CD4-positive, alpha-beta T cell treated with Interleukin-15 for 4 hours (primary cell): ENCODE measurements at places on chromosomes 6 and 20.

DNA sequence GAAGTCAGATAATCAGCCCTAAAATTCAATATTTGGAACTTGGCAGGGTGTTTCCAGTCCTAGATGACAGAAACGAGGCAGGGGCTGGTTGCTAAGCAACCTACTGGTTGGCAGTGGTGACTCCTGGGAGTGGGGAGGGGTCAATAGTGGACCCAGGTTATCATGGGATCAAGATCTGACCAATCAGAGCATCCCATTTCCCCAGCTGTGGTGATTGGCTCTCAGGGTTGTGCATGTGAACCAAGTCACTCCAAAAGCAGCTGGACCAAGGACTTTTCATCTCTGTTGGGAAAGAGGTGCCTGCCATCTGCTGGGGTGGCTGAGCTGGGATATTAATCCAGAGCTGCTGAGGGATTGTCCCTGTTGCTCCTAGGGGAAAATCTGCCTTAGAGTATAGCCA lies 253.4 kb downstream of the PREX1 start:
- no peak for DNase-seq

DNA sequence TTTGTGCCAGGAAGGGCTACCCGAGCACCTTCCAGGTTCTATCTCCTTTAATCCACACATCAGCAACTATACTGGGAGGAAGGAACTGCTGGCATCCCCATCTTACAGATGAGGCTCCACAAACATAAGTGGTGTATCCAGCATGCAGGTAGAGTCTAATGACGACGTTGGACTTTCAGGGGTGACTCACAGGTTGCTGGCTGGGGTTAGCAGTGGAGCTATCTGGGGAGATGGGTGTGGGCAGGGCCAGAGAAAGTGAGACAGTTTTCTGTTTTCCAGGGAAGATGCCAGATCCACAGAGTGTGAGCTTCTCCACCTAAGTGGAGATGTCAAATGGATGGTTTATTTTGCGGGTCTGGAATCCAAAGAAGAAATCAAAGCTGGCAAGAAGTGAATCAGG lies 31.8 kb downstream of the CDH22 start:
- no peak for DNase-seq

GRCh38 chr20:8490076-8490830 lies 358.2 kb downstream of the PLCB1 start:
- no peak for DNase-seq

DNA sequence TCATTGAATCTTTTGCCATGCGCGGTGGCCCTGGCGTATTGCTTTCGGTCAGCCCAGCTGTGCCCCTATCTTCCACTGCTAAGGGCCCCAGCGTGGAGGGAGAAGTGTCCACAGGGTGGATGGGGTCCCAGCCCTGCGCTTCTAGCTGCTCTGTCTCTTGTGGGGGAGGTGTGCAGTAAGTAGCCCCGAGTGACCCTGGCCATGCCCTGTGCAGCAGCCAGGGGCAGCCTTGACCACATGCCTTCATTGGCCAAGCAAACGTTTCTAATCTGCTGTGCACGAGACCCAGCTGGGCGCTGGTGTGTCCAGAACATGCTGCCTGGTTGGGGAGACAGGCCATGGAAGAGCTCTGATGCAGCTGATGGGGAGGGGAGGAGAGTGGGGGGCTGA lies 13.6 kb downstream of the TMEM181 start:
- no peak for DNase-seq

DNA sequence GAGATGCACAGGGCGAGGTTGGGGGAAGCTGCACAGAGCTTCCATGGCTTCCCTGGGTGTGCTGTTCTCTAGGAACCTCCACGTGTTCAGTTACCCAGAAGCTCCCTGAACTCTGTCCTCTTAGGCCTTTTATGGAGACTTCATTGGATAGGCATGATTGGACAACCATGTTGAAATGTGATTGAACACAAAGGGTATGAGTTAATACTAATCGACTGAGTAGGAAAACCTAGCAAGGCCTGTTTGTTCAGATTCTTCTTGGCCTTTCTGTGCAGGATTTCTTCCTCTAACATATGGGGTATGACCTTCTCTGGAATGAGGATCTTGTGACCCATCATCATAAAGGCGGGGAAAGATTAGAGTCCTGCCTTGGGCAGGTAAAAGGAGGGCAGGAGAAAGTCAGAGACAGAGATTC lies 70.7 kb upstream of the SMIM29 start:
- DNase-seq: no peak

DNA sequence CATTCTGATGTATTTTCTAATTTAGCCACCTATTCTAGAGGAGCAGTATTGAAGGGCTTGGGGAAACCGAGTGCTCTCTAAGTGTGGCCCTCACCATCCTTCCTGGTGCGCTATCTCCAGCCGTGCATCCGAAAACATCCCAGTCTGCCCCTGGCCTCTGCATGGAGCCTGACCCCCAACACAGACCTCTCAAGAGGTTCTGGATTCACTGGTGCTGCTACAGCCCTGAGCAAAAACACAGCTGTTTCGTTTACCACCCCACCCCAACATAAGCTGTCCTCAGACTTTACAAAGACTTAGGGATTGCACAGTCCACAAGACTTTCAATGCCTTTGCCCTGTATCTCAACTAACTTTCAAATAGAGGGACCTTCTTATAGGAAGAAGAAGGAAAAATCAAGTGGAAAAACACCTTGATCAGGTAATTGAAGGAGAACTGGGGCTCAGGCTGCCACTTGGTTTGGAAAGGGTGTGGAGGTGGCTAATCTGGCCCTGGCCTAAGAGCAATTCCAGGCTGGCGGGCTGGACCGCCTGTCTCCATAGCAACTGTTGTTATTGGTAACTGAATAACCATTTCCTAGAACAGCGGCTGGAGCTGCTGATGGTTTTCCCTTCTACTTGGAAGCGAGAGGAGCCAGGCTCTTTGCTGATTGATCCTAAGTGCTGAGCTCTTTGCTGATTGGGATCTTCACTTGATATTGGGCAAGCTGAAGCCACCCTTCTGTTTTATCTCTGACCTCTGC lies 90.2 kb upstream of the TOX2 start:
- DNase-seq: no peak

GRCh38 chr6:31580807-31581433 lies 1.3 kb downstream of the LTB start:
- DNase-seq: peak; percentile 91

DNA sequence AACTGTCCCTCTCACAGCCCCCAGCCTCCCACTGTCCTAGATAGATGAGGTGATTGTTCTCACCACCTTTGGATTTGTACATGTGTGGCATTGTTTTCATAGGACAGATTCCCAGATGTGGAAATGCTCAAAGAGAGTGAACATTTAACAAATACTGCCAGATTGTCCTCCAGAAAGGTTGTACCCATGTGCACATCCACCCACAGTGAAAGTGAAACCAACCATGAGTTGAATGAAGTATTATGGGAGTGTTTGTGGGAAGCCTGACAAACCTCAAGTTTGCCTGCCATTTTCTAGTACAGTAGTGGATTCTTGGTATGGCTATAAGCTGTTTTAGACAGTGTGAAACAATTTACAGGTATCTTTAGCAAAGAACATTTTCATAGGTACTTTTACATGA lies 42.7 kb downstream of the ANKRD6 start:
- DNase-seq: peak; percentile 18

- DNase-seq: no peak
Measured at GRCh38 chr6:39707962-39708683, 17.1 kb downstream of the KIF6 start.

GRCh38 chr6:105067329-105067728 lies 110.4 kb downstream of the LIN28B start:
- DNase-seq: no peak

GRCh38 chr6:26155061-26155930 lies 68.1 kb downstream of the HFE start:
- peak; percentile 6 for DNase-seq

- DNase-seq: no peak
Measured at GRCh38 chr20:58765780-58766179, 73.2 kb downstream of the NPEPL1 start.

DNA sequence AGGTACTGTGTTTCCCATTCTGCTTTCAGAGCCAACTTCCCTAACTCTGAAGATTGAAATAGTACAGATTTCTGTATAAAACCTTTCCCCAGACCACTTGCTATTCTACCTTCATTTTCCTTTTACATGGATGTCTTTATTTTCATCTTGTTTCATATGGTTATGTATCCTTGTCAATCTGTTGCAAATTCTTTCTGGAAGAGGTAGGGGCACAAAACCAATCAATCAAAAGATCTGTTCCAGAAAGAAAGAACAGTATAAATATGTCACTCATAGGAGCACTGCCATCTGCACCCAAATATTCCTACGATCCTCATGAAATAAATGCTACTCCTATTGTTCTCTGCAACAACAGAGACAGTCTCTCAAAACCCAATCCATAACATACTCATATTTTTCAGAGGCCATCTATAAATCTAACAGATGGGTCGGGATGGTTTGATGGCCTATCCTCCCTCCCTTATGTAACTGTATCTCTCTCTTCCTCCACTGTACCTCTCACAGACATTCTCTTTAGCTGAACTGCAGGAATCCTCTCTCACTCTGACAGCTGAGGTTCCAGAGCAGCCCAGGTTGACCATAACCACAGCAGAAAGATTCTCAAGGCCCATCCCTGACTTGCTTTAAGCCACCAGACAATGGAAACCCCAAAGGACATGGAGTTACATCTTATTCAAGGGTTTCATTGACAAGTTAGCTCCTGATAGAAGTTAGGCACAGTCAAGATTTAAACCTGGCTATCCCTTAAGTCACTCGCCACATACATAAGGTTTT lies 112.8 kb downstream of the ZMYND8 start:
- no peak for DNase-seq

- DNase-seq: no peak
Measured at GRCh38 chr20:37522260-37523011, 1.4 kb downstream of the NNAT start.

DNA sequence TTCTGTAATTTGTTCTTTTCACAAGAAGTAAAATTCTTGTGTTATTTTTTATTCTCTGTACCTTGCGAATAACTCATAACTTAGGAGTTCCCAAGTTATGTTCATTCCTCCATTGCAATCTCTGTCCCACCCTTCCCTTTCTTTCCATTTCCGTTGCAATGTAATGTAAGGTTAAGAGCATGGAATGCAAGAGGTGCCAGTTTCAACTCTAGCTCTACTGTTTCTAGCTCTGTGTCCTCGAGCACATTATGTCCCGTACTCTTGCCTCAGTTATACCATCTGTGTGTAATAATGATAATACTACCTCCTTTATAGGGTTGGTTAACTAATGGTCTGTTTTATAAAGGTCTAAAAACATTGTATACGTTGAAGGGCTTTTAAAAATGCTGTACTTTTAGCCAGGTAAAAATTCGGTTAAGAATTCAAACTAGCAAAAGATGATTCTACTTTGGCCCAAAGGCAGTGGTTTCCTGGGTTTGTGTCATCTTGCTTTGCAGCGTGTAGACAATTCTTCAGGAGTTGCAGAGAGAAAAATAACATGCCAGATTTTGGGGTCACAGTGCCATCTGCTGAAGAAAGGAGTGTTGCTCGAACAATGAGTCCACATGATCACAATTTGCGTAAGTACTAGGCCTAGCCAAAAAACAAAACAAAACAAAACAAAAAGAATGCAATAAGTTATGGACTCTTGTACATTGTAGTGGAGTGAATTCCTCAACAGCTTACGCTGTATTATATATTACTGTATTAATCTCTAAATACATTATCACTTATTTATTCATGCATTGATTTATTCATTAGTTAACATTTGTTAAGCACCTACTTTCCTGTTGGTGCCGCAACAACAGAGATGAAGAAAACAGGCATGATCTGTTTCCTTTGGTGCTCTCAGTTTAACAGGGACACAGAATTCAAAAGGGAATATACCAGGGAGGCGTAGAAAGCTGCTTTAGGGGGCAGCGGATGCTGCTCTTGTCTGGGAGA lies 10.0 kb upstream of the PFDN4 start:
- no peak for DNase-seq

DNA sequence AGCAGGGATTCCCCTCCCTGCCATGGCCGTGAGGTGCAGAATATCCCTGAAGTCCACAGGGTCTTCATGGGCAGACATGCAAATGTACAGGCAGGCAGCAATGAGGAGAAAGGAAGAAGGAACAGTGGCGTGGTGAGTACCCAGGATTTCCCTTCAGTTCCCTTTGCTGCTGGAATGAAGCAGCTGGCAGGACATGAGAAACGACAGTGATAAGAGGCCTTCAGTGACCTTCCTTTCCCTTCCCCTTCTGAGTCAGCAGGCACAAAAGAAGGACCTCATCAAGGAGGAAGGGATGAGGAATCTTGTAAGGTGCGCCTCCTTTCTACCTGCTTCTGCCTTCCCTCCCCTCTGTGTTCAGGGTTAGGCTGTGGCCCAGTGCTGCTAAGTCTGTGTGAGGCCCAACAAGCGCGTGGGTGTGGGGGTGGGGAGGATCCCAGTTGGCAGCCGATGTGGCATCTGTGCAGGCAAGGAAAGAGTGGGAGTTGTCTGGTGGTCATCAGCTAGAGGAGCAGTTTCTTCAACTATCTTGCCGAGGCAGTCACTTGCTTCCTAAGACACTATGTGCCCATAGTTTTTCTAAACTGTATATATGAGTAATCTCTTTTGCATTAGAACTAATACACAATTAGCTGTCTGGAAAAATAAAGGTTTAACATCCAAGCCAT lies 29.5 kb upstream of the FBXO9 start:
- DNase-seq: no peak

GRCh38 chr20:6920991-6921613 lies 153.6 kb downstream of the BMP2 start:
- no peak for DNase-seq

GRCh38 chr20:41027872-41028358 lies 707 bp upstream of the TOP1 start:
- no peak for DNase-seq

- DNase-seq: no peak
Measured at GRCh38 chr20:30811885-30812671, 445.4 kb upstream of the DEFB115 start.

DNA sequence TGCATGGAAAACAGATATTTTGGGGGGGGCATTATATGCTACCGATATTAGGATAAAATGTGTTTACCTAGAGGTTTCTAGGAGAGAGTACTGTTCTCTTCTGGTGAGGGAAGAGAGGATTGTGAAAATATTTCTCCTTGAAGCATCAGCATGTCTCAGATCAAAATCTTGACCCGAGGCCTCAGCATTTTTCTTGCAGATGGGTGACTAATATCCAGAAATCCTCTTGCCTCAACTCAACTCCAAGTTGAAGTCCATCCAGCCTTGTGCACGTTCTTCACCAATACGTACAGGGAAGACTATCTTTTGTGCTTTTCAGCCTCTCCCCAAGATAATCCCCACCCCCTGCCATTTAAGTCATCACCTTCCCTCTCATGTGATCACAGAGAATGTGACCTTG lies 59.5 kb downstream of the PRND start:
- no peak for DNase-seq

DNA sequence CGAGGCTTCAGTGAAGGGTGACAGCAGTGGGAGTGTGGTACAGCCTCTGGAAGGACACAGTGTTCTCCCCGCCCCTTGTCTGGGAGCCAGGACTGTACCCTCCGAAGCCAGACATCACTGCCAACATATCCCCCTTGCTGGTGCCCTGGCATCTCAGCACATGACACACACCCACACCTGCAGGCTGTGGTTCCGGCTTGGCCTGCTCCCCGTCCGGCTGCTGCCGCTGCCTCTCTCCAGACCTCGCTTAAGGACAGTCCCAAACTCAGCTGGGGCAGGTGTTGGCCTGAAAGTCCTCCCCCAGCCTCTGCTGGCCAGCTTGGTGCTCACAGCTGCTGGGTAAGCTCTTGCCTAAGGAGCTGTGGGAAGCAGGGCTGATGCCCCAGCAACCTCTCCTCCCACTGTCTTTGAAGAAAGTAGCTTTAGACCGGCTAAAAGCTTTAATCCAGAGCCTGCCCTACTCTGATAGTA lies 7.0 kb downstream of the EMILIN3 start:
- no peak for DNase-seq
